ENCODE measurements at places on chromosomes 12 and 14.

DNA sequence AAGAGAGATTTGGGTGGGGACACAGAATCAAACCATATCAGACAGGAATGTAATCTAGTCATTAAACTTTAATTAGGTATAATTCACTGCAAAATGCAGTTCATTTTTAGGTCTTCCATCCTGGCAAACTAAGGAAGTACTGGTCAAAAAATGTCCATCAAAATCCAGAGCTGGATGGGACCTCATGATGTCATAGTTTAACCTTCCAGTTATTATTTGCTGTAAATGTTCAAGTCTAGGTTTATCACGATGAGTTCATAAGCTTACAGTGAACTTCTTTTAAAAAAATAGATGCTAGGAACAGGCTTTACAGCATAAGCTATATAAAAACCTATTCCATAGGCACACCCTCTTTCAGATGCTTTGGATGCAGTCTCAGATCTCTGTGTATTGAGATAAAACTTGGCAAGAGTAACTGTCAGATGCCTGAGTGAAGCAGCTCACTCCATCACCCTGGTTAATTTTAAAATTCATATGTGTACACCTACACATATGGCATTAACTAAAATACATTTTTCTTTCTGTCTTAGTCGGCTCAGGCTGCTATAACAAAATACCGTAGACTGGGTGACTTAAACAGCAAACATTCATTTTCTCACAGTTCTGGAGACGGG lies 7.9 kb downstream of the SSPN start:
- DNase-seq: no peak

DNA sequence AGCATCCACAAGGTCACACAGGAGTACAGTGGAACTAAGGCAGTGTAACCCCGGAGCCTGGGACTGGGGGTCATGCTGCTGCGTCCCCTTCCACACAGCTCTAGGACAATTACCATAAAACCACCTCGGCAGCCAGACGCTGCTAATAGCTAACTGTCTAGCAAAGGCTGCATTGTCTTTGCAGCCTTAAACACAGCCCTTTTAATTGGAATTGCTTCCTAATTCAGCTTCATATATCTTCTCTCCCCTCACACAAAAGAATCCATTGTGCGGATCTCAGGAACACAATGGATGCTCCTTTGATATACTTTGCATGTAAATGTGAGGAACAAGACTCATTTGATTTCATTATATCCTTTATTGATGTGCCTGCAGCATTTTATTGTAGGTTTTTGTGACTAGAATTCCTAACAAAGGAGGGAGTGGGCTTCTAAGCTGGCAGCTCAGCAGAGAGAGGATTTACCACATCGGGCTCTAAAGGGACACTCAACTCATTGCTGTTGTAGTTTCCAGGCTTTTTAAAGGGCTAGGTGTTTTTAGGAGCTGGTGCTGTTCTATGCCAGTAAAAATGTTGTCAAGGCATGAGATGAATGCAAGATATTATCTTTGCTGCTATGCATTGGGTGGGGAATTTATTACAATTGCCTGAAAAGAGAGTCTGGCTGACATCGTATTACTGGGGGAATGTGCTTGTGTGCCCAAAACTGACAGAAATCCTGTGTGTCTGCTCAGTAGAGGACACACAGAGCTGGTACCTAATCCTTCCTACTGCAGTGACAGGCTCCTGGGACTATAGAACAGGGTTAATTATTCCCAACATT lies 30.4 kb upstream of the DACT1 start:
- no peak for DNase-seq

- no peak for DNase-seq
Measured at GRCh38 chr12:50411051-50411660, 10.5 kb downstream of the LARP4 start.

DNA sequence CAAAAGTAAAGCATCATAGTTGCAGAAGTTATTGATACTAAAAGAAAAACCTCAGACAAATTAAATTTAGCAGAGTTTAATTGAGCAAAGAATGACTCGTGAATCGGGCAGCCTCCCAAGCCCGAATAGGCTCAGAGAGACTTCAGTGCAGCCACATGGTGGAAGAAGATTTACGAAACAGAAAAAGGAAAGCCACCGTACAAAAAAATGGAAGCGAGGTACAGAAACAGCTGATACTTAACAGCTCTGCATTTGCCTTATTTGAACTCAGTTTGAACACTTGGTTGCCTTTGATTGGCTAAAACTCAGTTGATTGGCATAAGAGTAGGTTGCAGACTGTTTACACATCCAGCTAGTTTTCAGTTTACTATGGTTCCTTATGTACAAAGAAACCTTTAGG lies 12.9 kb downstream of the TTC9 start:
- no peak for DNase-seq

DNA sequence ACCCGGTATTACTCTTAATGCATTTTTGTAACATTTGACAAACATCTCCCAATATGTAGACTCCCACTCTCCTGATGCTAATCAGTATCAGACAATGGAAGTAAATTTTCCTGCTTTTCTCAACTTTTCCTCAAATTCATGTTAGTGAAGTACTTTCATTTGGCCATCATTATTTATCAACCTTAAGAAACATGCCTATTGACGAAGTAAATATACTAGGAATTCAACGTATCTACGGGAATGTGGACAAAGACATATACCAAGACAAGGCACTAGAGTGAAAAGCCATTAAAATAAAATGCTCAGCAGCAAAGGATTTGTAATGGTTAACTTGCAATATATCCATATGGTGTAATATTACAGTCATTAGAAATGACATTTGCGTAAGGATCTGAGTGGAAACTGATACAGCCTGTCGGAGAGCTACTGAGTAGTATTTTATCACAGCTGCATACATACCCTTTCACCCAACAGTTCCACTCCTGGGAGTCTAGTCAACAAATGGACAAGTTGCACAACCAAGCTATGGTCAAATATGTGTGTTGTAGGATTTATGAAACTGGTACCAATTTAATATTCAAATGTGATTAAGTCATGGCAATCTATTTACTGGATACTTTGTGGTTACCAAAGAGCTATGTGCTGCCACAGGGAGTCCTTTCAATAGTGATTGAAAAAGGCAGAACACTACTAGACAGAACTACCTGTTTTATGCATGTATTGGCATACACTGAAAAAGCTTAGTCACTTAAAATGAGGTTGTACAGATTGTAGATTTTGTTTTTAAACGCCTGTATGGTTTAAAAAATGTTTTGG lies 26.5 kb downstream of the NUDT4 start:
- no peak for DNase-seq

GRCh38 chr14:80955416-80955941 lies at the start of gene TSHR:
TSS of gene TSHR (plus strand) at chr14:80955621. CDS start at chr14:80955681, 60 bp downstream.
- no peak for DNase-seq

DNA sequence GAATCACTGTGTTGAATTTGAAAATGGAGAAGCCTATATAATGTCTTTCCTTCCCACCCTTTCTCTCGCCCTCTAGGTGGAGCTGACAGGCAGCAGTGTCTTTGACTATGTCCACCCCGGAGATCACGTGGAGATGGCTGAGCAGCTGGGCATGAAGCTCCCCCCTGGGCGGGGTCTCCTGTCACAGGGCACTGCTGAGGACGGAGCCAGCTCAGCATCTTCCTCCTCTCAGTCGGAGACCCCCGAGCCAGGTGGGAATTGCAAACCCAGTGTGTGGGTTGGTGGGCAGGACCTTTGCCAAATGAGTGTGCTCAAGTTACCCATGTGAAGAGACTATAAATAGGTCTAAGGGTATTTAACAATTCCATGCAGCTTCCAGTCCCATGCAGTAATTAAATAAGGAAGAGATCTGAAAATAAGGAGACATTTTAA lies 274.7 kb downstream of the EGLN3 start:
- no peak for DNase-seq

- DNase-seq: no peak
Measured at GRCh38 chr12:4133636-4134447, 139.7 kb upstream of the CCND2 start.

- DNase-seq: no peak
Measured at GRCh38 chr12:132075026-132075713, 68.9 kb downstream of the DDX51 start.

DNA sequence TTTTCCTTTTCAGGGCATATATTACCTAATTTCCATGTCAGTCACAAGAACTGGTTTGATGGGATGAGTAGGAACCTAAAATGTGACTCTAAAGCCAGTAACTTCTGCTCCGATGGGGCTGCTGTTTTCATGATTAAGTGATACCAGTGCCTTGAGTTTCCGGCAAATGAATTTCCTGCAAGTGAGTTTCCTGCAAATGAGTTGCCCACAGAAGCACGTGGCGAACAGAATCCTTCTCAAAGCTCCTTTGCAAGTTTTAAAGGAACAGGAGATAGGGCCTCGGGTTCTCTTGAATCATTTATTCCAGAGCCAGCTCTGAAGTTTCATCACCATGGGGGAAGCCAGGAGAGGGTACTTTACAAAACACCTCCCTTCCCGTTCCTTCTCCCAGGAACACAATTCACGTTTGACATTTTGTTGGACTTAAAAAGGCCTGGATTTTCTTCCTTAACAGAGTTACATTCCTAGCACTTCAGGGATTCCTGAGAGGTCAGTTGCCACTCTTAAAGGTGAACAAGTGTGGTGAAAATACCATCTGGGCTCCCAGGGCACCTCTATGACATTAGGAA lies 2.2 kb upstream of the PPTC7 start:
- peak; percentile 69 for DNase-seq

DNA sequence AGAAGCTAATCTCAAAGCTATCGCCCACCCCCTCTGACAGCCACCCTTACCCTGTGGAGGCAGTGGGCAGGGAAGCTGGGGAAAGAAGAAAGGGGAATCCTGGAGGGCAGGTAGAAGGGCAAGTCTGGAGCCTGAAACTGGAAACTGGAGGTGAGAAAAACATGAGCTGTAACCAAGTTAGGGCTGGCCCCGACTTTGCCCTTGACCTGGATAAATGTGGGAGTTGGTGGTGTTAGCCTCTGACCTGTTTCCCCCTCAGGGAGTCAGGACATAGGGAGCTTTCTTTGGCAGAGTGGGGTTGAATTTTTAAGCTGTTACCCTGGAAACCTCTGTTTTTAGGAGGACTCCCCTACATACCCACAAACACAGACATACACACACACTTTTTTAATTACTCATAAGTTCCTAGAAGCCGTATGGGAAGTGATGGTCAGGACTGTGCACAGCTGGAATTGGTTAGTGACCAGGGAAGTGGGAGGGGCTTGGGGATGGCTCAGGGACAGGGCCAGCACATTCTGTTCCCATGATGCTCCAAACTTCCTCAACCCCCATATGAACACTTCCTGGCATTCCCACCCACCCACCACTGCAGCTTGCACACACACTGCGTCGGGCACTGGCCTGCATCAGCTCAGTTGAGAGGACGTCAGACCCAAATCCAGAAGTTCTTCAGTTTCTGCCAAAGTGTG lies 5.0 kb upstream of the MMP19 start:
- peak; percentile 99 for DNase-seq

DNA sequence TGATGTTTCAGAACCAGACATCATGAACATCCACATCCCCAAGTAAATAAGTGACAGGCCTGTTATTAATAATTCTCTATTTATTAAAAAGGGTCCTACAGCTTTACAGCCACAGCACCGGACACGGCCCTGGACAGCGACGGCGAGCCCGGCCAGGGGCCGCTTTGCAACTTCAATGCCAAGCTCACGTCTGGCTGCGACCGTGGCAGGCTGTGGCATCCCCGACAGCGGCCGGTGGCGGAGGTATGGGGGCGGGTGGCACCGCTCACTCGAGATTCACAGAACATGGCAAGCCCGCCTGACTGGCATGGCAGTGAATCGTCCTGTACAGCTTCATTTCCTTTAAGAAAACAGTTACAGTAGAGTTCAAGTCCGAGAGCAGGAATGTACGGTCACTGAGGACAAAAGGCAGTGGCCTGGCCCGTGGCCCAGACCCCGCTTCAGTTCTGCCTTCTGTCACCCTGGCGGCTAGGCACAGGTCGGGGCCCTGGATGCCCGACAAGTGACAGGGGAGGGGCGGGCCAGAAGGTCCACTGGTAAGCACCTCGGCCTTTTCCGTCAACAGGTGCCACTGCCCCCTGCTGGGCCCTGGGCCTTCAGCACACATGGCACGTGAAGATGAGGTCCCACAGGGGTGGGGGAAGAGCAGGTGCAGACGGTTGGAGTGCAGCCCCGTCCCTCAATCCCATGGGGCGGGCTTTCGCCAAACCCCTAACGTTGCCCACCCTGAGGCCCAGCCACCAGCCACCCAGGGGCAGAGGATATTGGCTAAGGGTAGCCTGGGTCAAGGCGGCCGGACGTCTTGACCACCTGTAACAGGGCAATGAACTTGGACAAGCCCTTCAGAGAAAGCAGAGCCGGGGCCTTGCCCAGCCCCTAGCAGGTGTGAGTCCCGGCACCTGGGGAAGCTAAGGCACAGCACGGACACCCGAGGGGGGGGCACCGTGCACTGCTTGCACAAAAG lies 30.3 kb downstream of the HIP1R start:
- DNase-seq: peak; percentile 56

DNA sequence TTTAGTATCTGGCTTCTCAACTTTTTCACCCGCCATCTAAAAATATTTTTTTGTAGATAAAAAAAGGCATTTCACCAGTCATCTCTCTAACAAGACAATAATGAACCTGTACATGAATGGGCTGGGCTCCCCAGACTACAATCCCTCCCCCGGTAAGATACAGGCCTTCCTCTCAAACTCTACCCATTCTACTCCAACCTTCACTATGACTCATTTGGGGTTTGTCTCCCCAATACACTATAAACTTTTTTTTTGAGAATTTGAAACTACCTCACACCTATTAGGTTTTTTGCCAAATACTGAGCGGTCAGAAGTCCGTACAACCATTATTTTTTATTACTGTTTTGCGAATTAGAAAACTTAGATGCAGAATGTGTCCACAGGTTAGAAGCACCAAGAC lies 784 bp downstream of the RPL6 start:
- DNase-seq: peak; percentile 12

DNA sequence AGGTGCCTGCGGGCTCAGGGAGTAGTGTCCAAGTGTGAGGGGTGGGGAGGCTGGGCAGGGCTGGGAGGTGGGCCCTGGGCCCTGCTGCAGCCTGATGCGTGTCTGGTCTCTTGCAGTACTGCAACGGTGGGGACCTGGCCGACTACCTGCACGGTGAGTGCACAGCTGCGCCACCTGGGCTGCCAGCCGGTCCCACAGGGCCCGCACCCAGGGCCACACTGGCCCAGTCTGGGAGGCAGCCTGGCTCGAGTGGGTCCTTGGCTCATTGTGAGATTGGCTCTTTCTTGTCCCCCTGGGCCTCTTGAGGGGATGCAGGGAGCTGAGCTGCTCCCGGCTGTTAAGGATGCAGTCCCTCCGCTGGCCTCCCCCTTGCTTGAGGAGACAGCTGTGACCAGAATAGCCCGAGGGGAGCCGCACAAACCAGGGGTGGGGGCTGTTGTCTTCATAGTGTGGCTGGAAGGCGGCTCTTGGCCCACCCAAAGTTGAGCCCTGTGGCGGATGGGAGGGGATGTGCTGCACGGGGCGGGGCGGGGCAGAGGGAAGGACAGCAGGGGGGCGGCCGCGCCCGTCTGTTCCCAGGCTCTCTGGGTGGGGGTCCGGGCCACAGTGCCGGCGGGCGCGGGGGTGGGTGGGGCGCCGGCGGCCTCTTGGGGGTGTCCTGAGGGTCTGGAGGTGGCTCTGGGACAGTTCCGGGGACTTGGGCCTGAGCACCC lies 13.1 kb downstream of the ULK1 start:
- DNase-seq: no peak

- DNase-seq: no peak
Measured at GRCh38 chr14:69318241-69318640, 58.3 kb downstream of the GALNT16 start.

GRCh38 chr12:3249081-3249800 lies 172.1 kb downstream of the TSPAN9 start:
- no peak for DNase-seq

GRCh38 chr14:65225299-65226159 lies 123.2 kb upstream of the MAX start:
- no peak for DNase-seq

GRCh38 chr12:114735680-114736374 lies 51.9 kb upstream of the TBX3 start:
- DNase-seq: no peak

- DNase-seq: no peak
Measured at GRCh38 chr12:6638305-6638704, 2.5 kb upstream of the LPAR5 start.

Measured in ascending aorta (tissue), 2 donors.